ENCODE measurements at places on chromosomes 1 and 21.
A peak's percentile ranks its signal among the peaks of the same experiment; 100 is the strongest.

DNA sequence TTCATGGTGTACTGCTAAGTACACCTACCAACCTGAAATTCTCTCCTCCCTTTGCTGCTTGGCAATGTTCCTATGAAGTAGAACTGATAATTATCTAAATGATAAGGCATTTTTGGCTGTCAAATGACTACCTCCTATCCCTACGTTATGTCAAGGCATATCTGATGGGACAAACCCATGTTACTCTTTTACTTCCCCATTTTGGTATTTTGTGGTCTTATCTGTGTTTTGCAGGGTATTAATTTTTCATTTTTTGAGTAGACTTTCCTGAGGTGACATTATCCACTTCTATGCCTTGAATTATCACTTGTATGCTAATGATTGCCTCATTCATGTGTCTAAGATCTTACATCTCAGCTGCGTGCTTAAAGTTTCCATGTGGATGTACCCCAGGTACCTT lies 499.6 kb upstream of the B3GALT2 start:
- no peak for DNase-seq

DNA sequence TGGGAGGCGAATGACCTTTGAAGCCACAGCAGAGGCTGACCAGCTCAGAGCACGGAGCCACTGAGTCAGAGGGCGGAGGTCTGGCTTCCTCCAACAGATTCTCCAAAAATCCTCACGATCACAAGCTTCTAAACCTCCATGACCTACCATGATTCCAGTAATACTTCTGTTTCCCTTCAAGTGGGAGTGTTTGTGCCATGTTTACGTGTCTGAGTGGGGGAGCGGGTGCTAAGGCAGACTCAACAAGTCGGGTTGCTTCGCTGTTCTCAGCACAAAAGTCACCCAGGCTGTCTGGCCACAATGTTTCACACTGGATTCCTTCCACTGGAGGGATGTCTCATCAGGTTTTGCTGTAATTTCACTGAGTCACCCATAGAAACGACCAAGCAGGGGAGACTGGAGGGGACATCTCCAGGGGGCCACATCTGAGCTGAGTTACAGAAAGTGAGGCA lies 86.2 kb downstream of the SLC66A1 start:
- no peak for DNase-seq

GRCh38 chr1:214540324-214540723 lies 11.1 kb downstream of the PTPN14 start:
- DNase-seq = no peak

- DNase-seq = no peak
Observed at GRCh38 chr1:160952129-160952510, 2.5 kb downstream of the ITLN2 start.

- no peak for DNase-seq
Observed at GRCh38 chr1:87108814-87109411, 194.5 kb downstream of the HS2ST1 start.

DNA sequence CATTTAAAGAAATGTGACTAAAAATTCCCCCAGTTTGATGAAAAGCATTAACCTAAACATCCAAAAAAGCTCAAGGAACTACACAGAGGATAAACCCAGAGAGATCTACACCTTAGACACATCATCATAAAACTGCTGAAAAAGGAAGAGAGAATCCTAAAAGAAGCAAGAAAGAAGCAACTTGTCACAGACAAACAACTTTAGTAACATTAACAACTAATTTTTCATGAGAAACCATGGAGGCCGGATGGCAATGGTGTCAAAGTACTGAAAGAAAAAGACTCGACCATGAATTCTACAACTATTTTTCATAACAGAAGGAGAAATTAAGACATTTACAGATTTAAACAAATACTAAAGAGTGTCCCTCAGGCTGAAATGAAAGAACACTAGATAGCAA lies 17.7 kb downstream of the ZNF644 start:
- DNase-seq = no peak

GRCh38 chr1:206503591-206504362 lies 3.6 kb upstream of the RASSF5 start:
- peak; percentile 34 for DNase-seq
